Iris pigment epithelial cell (primary cell): ENCODE measurements at places on chromosomes 5 and 9.

DNA sequence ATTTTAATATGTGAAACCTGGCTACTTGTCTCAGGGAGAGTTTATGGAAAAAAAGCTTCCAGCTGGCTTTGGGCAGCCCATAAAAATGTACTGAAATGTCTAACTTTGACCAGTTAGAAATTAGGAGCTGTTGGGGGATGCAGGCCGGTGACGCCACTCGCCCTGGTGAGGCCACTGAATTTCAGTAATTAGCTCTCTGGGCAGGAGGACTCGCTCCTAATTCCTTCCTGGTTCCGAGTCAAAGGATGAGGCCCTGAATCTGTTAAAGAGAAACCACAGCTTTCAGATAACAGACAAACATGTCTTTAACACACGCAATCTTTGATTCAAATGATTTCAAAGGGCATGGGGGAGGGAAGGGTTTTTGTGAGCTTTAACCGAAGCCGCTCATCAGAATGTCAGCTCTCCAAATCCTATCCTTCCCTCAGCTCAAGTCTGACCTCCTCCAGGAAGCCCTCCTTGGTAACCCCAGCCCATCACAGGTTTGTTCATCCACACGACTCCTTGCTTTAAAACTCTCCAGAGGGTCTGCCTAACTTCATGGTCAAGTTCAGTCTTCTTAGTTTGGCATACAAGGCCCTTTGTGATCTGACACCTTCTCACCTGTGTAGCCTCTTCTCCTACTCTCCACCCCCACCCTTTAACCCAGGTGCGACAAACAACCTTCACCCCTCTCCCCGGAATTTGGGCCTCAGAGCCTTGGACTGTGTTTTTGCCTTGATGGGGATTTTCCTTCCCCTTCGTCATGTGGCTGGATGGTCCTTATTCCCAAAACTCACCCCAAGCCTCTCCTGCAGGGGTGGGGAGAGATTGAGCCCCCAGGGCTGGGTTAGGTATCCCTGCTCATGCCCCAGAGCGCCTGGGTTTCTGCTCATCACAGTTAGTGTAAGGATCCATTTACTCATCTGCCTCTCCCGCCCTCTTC, 13.6 kb upstream of the PHF19 start:
- DNase-seq = no peak

DNA sequence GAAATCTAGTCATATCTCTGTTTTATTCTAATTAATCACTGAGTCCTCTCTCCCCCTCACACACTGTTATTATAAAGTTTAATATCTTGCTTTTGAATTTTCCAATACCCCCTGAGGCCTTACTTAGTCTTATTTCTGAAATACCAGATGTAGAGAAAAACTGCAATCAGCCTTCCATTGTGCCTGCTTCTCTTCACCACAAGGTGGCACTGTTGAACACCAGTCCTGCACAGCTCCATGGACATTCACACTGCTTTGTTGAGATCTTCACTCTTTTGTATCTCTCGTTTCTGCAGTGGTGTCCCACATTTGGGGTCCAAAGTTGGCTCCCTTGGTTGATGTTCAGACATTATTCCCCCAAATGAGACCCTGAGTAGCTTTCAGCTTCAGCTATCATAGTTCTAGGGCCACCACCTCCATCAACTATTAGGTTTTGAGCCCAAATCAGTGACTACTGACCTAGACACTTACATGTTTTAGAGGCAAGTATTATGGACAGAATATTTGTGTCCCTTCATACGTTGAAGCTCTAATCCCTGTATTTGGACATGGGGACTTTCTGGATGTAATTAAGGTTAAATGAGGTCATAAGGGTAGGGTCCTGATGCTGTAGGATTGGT, 24.3 kb downstream of the BOD1 start:
- DNase-seq = no peak

- no peak for DNase-seq
Observed at GRCh38 chr9:133290751-133291302, 15.8 kb upstream of the ABO start.

GRCh38 chr5:8060235-8060952, 191.4 kb downstream of the MTRR start:
- DNase-seq = no peak

GRCh38 chr5:131514316-131515283, 120.4 kb downstream of the RAPGEF6 start:
- peak; percentile 61 for DNase-seq

DNA sequence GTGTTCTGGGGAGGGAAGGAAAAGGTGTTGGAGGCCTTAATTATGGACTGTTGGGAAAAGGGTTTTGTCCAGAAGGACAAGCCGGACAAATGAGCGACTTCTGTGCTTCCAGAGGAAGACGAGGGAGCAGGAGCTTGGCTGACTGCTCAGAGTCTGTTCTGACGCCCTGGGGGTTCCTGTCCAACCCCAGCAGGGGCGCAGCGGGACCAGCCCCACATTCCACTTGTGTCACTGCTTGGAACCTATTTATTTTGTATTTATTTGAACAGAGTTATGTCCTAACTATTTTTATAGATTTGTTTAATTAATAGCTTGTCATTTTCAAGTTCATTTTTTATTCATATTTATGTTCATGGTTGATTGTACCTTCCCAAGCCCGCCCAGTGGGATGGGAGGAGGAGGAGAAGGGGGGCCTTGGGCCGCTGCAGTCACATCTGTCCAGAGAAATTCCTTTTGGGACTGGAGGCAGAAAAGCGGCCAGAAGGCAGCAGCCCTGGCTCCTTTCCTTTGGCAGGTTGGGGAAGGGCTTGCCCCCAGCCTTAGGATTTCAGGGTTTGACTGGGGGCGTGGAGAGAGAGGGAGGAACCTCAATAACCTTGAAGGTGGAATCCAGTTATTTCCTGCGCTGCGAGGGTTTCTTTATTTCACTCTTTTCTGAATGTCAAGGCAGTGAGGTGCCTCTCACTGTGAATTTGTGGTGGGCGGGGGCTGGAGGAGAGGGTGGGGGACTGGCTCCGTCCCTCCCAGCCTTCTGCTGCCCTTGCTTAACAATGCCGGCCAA, 19.1 kb downstream of the PTGES2 start:
- DNase-seq = no peak

DNA sequence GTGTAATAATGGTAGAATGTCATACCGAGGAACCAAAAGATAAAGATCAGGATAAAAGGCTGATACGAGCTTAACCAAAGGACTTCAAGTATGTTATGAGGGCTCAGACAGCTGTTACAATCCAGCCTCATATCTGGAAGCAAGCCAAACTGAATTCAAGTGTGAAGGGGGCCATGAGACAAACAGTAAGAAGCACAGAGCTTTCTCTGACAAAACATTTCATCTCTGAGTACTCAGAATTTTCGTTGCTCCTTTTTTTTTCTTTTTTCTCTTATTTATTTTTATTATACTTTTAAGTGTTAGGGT, 52.9 kb upstream of the CD180 start:
- DNase-seq = peak; percentile 50

GRCh38 chr5:96214442-96215197, 218.4 kb downstream of the PCSK1 start:
- DNase-seq = no peak

DNA sequence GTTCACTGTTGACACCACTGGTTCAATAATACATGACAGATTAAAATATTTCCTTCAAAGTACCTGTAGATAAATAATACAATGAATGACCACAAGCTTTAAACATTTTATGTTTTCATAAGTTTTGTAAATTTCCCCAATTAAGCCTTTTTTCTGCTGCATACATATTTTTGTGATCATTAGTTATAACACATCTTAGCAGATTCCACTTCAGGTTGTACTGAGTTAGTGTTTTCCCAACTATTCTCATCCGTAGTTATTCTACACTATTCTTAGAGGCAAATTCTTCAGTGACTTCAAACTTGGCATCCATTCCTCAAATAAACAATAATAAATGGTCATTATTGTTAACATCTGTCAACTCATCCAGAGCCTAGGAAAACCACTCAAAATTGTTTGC, 100.9 kb downstream of the NRG2 start:
- no peak for DNase-seq

DNA sequence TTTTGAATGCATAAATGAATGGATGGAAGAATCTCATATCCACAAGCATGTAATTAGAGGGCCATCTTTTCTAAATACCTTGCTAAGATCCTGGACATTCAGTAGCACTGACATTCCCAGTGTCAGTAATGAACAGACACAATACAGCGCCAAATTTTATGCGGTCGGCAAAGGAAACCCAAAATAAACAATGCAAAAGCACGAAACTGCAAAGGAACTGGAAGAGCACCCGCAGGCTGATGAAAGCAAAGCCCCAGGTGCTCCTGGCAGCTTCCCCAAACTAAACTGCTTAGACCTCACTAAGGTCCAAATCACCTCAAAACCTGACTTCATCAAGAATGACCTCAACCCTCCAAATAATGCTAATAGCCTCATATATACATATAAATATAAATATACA, 102.0 kb downstream of the GPR21 start:
- no peak for DNase-seq

GRCh38 chr5:4646715-4647375, 493.3 kb upstream of the ADAMTS16 start:
- DNase-seq = no peak

- peak; percentile 9 for DNase-seq
Observed at GRCh38 chr9:88460587-88461332, 72.5 kb downstream of the SPIN1 start.

GRCh38 chr9:101702257-101702656, 36.2 kb downstream of the GRIN3A start:
- DNase-seq = no peak

DNA sequence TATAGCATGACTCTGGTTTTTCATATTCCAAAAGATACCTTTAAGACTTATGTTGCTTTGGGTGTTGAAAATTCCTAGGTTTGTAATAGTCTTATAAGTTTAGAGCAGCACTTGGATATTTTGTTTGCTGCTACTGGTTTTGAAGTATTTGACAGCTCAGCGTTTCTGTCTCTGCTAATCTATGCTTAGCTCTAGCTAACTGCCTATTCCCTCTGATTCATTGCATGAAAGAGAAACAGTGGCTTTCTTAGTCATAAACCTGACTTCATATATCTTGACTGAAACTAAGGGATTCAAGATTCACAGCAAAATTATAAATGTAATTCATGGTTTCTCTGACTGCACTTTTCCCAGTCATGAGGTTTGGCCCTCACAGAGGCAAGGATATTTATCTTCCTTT, 35.6 kb upstream of the ANXA1 start:
- peak; percentile 88 for DNase-seq

DNA sequence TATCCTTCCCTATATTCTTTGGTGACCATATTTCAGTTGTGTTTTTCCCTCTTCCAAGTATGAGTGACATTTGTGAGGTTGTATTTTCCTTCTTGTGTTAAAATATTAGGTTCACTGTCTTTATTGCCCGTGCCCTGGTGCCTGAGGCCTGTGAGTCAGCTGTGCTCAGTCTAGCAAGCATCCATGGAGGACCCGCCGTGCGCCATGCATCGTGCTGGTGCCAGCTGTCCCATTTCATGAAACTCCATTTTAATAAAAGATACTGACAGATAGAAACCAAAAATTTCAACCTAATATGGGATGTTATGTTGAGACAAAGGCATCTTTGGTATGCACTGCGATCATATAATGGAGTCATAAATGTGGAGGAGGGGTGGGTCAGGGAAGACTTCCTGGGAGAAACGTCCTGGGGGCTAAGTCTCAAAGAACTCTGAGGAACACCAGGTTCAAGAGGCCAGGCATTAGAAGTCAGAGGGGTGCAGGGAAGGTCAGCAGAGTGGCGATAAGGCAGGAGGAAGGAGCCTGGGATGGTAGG, 34.0 kb upstream of the FGF1 start:
- DNase-seq = no peak

- no peak for DNase-seq
Observed at GRCh38 chr5:135971701-135972100, 16.9 kb upstream of the LECT2 start.

- no peak for DNase-seq
Observed at GRCh38 chr5:78689540-78690252, 41.1 kb upstream of the LHFPL2 start.

DNA sequence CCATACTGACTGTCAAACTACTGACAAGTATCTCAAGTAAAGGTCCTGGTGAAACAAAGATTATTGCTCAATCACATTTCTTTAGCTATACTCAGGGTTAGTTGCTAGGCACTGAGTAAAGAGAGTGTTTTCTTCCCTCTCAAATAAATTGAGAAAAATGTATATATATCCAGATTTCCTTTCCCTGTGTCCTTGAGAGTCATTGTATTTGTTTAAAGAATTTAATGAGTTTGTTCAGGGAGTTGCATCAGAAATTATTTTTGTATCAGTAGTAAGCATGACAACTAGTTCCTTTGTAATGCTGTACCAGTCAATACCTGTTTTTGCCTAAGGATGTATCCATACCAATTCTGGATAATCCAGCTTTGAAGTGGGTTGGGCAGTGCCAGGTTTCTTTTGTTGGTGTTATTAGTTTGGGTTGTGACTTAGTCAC, 3.2 kb upstream of the ANKHD1 start:
- DNase-seq = peak; percentile 65

GRCh38 chr9:114936581-114936980, 6.2 kb upstream of the TNFSF8 start:
- peak; percentile 2 for DNase-seq

- DNase-seq = no peak
Observed at GRCh38 chr9:132447346-132447745, 37.3 kb downstream of the CFAP77 start.

GRCh38 chr9:130167927-130168326, 4.3 kb upstream of the NCS1 start:
- no peak for DNase-seq

- DNase-seq = peak; percentile 38
Observed at GRCh38 chr5:105806596-105806995, 1864.1 kb downstream of the EFNA5 start.

- DNase-seq = no peak
Observed at GRCh38 chr9:71857159-71857558, 53.8 kb downstream of the ABHD17B start.

- DNase-seq = peak; percentile 14
Observed at GRCh38 chr5:123371575-123372179, 51.5 kb downstream of the CEP120 start.

DNA sequence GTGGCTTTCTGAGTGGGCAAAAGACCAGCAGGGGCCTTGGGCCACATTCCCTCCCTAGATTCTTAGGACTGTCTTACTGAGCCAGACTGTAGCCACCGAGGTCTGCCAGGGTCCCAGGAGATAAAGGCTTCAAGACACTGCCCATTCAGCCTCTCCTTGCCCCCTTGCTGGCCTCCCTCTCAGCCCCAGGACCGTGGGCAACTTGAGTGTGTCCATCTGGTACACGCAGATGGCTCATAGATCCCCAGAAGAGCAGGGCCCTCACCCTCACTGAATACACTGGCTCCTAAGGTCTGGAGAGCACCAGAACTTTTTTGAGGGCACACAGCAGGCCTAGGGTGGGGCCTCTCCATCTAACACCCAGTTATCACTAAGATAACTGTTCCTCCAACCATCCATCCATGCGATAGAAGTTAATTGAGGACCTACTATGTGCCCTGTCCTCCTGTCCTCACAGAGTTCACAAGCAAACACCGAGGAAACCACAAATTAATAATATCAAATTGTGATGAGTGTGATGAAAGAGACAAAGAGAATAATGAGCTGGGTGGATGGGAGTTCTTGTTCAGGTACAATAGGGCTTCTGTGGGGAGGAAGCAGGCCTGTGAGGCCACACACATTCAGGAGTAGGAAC, 4.9 kb upstream of the PDGFRB start:
- no peak for DNase-seq
